ENCODE measurements at places on chromosomes 4 and X.

DNA sequence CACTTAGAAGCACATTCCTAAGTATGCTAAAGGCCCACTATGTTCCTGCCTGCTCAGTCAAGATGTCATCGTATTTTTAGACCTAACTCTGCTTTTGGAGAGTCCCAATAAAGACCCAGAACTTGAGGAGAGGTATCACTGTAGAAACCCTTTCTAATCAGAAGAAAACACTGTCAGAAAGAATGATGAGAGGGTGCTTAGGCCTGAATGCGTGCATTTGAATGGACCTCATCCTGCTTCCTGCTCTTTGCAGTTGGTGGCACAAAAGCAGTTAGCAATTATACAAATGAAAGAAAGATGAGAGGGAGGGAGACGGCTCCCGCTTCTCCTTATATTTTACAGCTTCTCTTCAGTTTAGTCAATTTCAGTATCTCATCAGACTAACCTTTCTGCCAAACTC lies 987.2 kb downstream of the CCSER1 start:
- no peak for DNase-seq

DNA sequence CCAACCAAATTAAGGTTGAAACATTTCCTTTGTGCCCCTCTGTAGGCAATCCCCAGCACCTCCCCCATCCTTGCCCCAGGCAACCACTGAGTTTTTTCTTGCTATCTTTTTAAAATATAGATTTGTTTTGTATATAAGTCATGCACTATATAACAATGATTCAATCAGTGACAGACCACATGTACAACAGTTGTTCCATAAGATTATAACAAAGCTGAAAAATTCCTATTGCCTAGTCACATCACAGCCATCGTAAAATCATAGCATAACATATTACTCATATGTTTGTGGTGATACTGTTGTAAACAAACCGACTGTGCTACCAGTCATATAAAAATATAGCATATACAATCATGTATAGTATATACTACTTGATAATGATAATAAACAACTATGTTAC lies 211.9 kb upstream of the NRK start:
- no peak for DNase-seq

DNA sequence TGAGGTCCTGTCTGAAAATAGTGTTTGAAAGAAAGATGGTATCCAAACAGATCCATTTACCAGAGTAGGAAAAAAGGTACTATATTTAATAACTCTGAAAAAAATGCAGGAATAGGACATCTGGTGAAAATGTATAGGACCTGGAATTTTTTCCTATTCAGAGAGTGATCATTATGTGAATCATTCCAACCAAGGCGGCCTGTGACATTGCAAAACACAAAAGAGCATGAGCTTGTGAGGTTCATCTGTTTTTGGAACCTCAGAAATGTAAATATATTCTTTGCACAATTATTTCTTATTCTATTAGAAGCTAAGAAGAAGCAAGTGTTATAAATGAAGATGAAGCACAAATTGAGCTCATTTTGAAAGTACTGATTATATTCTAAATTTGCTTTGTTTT lies 2.0 kb downstream of the C4orf51 start:
- DNase-seq, result no peak

- no peak for DNase-seq
Observed at GRCh38 chrX:13396924-13397323, 77.1 kb upstream of the ATXN3L start.

DNA sequence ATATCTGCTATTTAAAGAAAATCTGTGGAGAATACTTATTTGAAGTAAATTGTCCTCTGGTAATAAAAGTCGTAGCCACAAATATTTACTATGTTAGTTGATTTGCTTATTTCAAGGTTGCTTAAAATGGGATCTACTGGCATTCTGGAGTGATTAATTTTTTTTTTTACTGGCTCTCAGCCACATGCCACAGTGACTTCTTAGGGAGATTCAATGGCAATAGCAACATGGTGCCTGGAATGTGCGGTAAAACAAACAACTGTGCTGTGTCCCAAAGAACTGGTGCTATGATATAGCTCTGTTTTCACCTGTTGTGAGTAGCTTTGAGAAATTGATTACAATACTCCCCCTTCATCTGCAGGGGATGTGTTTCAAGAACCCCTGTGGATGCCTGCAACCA lies 324.3 kb downstream of the GPAT3 start:
- DNase-seq, result no peak

- DNase-seq, result no peak
Observed at GRCh38 chrX:19855700-19856381, 31.6 kb downstream of the SH3KBP1 start.

DNA sequence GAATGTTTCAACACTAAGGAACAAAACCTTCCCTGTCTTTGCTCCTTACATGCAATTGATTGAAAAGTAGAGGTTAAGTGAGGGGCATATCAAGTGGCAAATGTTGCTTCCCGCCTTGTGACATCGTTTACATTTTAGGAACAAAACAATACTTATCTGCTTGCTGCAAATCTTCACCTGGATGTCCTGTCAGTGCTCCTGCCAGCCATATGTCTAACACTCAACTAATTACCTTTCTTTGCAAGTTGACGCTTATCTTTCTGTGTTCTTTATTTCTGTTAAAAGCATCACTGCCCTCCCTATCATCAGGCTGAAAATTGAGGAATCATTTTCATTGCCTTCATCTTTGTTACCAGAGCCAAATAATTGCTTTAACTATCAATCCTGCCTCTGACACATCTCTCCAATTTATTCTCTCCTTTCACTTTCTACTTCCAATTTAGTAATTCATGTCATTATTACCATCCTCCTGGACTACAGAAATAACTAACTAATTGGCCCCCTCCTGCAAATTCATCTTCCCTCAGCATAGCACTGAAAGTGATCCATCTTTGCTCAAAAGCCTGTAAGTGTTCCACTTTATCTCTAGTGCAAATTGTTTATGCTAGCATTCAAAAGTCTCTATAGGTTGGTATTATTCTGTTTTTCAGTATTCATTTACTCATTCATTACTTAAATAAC lies 298.7 kb upstream of the ATOH1 start:
- DNase-seq, result no peak
